CD4-positive, alpha-beta T cell treated with Interleukin-1 beta for 1 hour (primary cell): ENCODE measurements at places on chromosomes 3 and 15.

DNA sequence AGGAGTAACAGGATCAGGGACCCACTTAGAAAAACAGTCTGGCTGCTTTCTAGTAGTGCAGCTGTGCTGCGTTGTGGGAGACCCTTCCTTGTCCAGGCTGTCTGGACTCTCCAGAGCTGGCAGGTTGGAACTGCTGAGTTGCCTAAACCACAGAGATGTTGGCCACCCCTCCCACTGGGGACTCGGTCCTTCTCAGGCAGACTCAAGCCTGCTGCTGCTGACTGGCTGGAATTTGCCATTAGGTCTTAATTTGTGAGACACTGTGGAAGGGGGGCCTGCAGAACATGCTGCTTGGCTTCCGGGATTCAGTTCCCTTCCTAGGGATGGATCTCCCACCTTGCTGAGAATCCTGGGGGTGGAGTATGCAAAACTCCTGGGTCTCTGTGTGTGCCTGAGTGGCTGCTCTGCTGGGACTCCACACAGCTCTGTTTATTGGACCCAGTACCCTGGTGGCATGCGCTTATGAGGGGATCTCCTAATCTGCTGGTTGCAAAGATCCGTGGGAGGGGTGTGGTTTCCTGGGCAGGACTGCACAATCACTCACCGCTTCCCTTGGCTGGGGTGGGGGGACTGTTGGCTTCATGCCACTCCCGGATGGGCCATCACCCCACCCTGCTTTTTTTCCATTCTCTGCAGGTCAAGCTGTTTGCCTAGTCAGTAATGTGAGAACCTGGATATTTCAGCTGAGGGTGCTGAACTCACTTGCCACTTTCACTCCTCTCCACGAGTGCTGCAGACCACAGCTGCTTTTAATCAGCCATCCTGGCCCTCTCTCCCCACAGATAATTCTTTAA lies 150.5 kb downstream of the CFAP20DC start:
- DNase-seq, result peak; percentile 24

DNA sequence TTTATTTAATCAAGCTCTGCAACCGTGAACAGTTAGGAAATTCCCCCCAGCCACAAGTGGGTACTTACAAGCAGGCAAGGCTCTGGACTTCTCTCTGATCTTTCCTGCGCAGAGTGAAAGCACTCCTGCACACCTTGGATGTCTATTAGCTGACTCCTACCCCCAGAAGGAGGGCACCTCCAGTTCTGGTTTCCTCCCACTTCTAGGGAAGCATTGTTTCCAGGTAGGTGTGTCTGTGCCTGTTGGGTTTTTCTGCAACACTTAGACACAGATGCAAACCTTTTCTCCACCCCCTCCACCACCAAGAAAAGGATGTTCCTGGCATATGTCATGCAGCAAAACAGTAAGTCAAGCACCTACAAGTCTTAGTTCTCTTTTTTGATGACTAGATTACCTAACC lies at the start of gene ZBED2:
Gene ZBED2, minus strand, starts transcription at position 115 of the 400 bp plus-strand sequence. CDS start 1,145 bp downstream, outside the sequence.
- DNase-seq, result no peak

DNA sequence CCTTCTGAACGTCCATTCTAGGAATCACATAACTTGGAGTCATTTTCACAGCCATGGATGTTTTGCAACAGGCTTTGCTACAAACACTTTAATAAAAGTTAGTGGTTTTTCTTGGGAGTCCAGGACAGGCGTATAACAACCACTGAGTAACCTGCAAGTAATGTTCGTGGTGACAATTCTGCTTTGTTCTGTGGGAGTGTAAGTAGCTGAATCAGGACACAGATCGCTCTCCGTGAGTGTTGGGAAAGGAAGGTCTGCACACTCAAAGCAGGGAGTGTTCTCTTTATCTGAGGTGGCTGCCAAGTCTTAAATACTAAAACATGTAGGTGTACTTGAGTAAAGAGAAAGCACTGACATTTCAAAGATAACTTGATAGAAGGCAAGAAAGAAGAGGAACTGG lies 7.9 kb upstream of the BNC1 start:
- no peak for DNase-seq

DNA sequence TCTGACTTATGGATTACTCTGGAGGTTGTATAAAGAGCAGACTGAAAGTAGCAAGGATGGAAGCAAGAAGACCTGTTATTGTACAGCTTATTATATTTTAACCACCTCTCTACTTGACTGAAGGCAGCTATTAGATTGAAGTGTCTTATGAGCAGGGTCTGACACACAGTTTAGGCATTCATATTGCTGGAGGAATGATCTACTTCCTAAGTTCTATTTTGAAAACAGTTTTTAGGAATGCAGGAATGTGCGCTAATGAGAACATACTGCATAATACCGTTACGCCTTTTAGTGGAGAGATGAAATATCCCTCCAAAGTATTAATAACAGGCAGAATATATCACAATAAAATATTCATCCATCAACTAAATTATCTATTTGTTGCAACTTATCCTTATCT lies 193.3 kb downstream of the ISL2 start:
- DNase-seq, result no peak

DNA sequence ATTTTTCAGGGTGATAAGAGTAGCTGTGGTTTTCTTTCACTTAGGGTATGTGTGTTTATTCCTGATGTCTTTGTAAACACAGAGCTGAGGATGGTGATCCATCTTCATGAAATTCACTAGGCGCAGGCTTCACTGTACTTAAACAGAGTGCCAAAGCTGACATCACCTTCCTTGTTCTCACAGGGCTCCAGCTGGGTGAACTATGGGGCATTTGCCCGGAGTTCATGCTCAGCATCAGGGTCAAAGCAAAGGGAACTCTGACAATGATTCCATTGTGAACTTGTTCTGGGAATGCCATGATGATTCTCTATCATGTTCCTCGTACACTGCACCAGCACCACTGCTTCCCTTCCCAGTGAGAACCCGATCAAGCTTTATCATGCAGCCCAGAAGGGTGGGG lies 184.8 kb upstream of the P2RY1 start:
- DNase-seq, result no peak

- no peak for DNase-seq
Observed at GRCh38 chr15:58694641-58695398, 54.7 kb downstream of the ADAM10 start.

GRCh38 chr15:68807249-68807648 lies 13.4 kb downstream of the ANP32A start:
- DNase-seq, result no peak

GRCh38 chr3:86837871-86838270 lies 153.1 kb downstream of the VGLL3 start:
- no peak for DNase-seq

DNA sequence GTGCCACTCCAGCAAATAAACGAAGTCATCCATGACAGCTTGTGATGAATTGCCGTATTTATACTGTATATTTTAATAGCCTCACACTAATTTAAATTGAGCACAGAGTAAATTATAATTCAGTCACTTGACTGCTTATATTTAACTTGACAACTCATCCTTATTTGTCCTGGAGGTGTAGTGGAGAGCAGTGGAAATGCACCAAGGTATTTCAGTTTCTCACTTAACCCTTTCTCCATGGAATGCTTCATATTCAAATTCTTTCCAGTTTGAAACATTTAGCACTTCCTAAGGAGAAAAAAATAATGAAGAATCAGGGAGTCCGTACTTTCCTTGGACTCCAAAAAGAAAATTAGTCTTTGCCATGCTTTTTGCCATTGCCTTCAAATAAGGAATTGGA lies 99.0 kb downstream of the MAP2K5 start:
- no peak for DNase-seq

DNA sequence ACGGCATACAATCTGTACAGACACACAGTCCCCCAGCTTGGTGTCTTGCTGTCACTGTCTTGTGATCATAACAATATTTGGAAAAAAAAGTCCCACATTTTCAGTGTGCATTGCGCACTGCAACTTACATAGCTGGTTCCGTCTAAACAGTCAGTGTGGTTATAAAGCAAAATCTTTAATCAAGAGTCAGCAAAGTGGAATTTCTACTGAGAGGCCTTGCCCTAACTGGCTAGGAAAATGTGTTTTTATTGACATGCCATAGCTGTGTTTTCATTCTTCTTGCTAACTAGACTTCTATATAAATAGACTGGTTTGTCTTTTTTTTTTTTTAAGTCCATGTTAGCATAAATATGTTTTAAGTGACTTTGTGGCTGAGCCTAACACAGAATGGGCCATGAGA lies 174.8 kb downstream of the POLR2M start:
- DNase-seq, result no peak

- no peak for DNase-seq
Observed at GRCh38 chr15:48358229-48359152, 27.3 kb downstream of the DUT start.

DNA sequence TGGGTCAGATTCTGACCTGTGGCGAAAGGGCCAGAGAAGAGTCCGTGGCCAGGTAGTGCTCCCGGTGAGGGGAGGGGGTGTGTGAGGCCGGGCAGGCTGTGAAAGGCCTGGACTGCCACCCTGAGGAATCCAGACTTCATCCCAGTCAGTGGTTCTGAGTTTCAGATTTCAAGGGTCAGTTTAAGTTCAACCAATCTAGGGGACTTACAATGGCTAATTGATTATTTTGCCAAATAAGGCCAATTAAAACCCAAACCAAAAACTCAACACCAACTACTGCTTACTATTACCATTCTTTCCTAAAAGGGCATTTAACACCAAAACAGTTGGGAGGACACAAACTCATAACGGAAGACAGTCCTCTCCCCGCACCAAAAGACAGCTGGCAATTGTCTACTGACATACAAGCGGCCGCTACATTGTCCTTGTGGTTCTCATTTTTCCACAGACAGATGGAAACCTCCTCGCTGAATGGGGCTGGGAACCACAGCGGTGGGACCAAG lies 30.5 kb downstream of the TMEM44 start:
- no peak for DNase-seq

DNA sequence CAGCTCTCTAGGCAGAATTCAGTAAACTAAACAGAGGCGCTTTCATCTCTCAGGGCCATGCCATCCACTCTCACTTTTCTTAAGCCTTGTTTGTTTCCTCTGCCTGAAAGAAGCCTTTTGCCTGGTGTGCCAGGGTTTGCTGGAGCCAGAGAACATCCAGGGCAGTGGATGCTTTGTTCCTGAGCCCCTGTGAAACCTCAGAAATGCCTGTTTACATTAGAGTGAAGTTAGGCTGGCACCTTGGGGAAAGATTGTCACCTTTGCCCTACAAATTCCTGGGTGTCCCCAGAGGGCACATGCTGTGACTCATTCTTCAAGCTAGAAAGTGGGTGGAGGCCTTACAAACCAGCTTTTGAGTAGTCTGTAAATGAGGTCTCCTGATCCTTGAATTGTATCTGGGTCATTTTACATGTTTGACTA lies 10.7 kb upstream of the TRAK1 start:
- no peak for DNase-seq

DNA sequence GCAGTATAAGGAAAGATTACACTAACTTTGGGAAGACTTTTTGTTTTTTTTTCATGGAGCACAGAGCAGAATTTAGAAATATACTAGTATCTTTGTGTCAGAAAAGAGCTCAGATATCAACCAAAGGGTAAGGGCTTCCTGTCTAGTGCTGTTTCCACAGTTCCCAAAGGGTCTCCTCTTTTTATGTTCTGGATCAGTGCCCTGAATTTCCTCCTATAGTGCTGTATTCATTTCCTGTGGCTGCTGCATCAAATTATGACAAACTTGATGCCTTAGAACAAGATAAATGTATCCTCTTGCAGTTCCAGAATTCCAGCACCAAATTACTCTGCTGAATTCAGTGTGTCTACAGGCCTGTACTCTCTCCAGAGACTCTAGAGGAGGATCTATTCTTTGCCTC lies 219.8 kb upstream of the THRB start:
- no peak for DNase-seq

- no peak for DNase-seq
Observed at GRCh38 chr3:122003606-122004005, 18.4 kb downstream of the ILDR1 start.

DNA sequence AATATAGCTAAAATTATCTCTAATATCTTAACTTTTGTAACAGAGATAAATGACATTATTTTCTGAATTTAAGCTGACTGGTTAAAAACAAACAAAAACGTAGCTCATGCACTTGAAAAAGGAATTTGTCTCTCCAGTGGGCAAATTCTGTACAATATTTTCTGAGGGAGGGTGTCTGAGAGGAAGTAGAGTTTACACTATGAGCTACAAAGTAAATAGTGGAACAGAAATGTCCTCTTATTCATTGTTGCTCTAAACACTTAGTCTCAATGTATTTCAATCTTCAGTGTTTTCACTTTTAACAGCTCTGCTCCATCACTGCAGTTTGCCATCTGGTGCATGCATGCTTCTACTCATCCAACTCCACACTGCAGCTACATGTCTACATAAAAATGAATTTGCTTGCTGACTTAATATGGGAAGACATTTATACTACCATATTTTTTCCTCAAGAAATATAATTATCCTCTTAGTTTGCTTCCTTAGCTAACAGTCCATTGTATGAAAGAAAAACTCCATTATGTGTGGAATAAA lies 817.4 kb upstream of the LMCD1 start:
- DNase-seq, result no peak

GRCh38 chr3:168091302-168091858 lies 4.3 kb downstream of the GOLIM4 start:
- DNase-seq, result no peak

DNA sequence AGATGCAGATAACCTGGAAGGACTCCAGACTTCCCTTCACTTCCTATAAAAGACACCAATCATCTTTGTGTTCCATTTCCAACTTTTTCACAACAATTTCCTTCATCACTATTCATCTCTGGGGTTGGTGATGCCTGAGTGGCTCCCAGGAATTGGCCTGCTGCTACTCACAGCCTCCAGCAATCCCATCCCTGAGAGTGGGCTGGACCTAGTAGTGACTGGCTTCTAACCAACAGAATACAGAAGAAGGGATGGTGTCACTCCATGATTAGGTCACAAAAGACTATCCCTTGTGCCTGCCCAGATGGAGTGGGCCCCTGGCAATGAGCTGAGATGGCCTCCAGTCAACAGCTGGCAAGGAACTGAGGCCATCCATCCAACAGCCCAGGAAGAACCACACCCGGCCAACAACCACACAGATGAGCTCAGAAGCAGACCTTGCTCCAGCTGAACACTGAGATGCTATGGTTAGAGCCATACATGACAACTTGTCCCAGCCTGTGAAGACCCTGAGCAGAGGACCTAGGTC lies 20.9 kb downstream of the OCA2 start:
- no peak for DNase-seq

- DNase-seq, result peak; percentile 33
Observed at GRCh38 chr3:5186089-5186857, 1.2 kb upstream of the EDEM1 start.

GRCh38 chr3:182886497-182886896 lies 93.2 kb downstream of the ATP11B start:
- no peak for DNase-seq

GRCh38 chr15:48565560-48566482 lies 79.7 kb downstream of the FBN1 start:
- no peak for DNase-seq
